ENCODE measurements at places on chromosomes 5 and 9. TPM values are rescaled to one million over a fixed set of nuclear protein-coding genes. Genes with fewer than 3 reads are reported as not detected.

DNA sequence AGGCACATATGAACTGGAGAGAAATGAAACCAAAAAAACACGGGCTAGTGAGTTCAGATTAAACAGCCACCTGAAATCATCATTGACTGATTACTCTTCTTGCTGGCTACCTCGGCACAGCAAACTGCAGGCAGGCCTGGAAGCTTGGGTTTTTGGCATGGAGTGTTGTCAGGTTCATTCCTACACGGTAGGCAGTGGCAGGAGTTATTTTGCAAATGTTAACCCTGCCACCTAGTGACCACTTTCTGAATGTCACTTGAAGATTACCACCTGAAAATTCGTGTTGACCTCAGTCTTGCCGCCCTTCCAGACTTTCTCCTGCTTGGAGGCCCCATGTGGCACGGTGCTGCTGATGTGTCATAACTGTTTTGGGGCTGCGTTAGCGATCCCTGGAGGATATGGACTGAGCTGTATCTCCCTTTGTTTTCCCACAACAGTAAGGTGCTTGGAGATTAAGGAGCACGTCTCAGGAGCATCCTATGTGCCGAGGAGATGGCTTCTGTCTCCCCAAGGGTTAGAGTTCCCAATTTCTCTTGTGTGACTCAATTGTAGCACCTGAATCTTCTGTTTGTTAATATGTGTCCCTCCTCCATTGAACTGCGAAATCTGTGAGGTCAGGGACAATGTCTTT lies 12.7 kb upstream of the CD180 start:
- DNase-seq: peak; percentile 63

DNAH5 gene
- total RNA-seq: 9.5 TPM

DNA sequence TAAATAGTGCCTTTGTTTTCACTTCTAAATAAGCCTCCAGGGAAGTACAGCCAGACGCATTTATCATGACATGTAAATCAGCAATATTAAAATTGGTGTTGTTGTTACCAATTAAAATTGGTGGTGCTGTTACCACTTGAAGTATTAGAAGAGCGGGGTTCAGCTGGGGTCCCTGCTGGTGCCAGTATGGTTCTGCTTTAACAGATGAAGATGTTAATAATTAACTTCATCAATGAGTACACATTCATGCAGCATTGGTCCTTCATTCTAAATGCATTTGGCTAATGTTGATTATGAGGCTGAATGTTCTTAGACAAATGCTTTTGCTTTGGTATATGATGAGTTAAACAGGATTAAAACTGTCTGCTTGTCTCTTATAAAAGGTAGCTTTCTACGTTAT lies 67.6 kb upstream of the TMC1 start:
- DNase-seq: no peak

GRCh38 chr9:93684161-93684765 lies 107.9 kb downstream of the PHF2 start:
- DNase-seq: no peak

DNA sequence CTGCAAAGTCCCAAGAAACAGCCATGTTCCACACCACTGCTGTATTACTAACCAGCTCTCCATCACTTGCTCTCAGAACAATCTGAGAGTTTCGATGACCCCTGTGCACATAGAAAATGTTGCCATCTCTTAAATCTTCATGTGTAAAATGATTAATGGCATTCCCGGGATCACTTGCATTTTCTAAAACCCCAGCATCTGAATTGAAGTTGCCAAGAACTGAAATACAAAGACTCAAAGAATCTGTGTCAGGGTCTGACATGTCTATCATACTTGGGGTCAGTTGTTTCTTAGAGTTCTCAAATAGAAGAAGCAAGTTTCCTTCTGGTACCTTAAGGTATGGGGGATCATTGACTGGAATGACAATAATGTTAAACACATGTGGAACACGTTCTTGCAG lies 115.1 kb downstream of the ESM1 start:
- no peak for DNase-seq

DNA sequence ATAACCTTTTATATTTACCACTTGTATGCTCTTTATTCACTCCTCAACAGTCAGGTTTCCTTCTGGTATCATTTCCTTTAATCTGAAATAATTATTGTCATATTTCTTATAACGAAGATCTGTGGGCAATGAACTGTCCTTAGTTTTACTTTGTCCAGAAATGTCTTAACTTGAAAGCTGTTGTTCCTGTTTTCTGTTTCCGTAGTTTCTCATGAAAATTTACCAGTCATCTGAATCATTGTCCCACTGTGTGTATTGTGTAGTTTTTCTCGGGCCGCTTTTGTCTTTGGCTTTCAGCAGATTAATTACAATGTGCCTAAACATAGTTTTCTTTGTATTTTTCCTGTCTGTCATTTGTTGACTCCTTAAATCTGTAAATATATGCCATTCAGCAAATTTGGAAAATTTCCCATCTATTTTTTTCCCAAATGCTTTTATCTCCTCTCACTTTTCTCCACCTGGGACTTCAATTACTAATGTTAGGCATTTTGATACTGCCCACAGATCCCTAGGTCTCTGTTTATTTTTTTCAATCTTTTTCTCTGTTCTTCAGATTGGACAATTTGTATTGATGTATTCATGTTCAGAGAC lies 74.9 kb downstream of the PDE8B start:
- no peak for DNase-seq

GRCh38 chr5:81779125-81779915 lies 28.4 kb upstream of the SSBP2 start:
- peak; percentile 34 for DNase-seq
